ENCODE measurements at places on chromosomes 5 and 9.
A peak's percentile ranks its signal among the peaks of the same experiment; 100 is the strongest.

GRCh38 chr5:138054847-138055558 lies 22.1 kb upstream of the FAM13B start:
- DNase-seq = no peak

GRCh38 chr9:14312719-14313377 lies 1.1 kb downstream of the NFIB start:
- no peak for DNase-seq

DNA sequence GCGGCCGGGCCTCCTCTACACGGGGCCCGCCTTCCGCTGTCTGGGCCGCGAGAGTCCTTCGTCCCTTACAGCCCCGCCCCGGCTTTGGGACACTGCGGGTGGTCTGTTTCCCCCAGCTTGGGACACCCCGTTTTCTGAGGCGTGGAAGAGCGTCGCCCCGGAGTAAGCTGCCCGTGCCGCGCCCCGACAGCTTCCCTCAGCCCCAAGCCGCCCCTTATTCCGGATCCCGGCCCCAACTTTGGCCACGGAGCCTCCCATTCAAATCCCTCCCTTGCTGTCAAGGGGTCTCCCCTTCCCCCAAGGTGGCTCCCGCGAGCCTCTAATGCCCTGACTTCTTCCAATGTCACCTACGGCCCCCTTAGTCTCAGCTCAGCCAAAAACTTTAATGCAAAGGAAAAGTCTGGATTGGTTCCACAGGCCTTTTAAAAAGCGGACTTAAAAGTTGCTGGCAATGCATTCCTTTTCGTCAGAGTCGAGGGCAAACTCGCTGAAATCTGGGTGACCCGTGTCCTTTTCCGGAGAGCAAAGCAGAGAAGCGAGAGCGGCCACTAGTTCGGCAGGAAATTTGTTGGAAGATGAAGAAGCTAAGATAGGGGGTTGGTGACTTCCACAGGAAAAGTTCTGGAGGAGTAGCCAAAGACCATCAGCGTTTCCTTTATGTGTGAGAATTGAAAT lies 19.8 kb downstream of the EXOSC2 start:
- DNase-seq = peak; percentile 58

- DNase-seq = no peak
Observed at GRCh38 chr9:101999441-101999840, 261.0 kb upstream of the GRIN3A start.

DNA sequence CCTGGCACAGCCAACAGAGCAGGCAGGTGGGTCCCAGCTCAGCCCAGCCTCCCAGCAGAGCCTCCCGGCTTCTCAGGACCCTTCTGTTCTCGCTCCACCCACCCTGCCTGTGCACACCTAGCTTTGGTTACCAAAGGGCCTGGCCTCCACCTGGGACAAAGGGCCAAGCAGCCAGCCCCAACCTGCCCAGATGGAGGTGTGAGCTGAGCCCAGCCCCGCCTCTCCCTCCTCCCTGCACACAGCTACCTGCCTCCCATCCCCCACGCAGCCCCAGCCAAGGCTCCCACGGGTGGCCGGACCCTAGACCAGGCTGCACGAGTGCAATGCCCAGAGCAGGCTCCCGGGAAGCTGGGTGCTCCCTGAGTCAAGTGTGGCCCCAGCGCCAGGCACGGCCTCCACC lies 5.6 kb downstream of the TPRN start:
- DNase-seq = no peak

- DNase-seq = no peak
Observed at GRCh38 chr5:172430354-172430753, 24.0 kb downstream of the SH3PXD2B start.

DNA sequence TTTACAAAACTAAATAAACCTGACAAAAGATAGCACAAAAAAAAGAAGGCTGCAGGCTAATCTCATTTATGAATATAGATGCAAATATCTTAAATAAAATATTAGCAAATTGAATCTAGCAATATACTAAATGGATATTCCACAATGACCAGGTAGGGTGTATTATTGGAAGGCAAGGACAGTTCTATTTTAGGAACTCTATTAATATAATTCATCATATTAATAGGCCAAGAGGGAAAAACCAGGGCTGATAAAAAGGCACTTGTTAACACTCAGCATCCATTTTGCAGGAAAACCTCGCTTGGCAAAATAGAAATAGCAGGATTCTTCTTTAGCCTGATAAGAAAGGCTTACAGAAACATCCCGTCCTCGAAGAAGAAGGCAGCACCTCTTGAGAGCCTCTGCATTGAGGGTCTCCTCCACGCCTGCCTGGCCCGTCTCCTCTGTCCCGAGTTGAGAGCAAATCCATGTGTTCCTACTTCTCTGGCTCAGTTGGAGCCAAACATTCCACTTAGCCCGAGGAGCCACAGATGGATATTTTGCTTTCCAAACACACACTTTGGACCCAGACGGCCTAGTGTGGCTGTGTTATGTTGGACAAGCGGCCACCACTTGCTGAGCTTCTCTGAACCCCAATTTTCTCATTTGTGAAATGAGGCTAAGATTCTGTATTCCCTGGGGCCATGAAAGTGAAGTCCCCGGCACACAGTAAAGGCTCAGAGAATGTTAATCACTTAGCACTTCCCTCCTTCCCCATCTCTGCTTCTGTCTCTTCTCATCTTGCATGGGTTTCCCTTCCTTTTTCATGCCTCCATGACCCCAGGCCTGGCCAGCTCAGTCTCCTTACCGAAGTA lies 181.8 kb upstream of the MVB12B start:
- peak; percentile 15 for DNase-seq

GRCh38 chr9:110842986-110843385 lies 174.4 kb downstream of the MUSK start:
- no peak for DNase-seq

GRCh38 chr5:127754706-127755105 lies 51.5 kb downstream of the CCDC192 start:
- no peak for DNase-seq

GRCh38 chr5:143440448-143441115 lies 37.1 kb upstream of the NR3C1 start:
- DNase-seq = no peak

DNA sequence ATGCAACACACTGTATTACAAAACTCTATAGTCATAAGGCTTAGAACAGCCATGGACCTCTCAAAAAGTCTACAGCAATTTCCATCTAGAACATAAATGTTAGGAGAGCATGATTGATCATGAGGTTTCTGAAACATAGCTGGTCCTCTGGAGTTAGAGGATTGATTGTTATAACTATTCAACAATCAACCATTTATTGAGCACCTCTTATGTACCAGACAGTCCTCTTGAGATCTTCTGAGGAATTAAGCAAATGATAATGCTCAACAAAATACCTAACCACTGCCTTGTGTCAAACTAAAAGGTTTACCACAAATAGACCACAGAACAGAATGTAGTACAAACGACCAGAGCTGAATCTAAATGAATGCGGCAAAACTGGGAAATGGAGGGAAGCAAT lies 3.4 kb upstream of the AGTPBP1 start:
- DNase-seq = no peak

- peak; percentile 57 for DNase-seq
Observed at GRCh38 chr9:128882677-128883603, 1.0 kb downstream of the LRRC8A start.

- no peak for DNase-seq
Observed at GRCh38 chr5:89929173-89929572, 480.4 kb downstream of the CETN3 start.

DNA sequence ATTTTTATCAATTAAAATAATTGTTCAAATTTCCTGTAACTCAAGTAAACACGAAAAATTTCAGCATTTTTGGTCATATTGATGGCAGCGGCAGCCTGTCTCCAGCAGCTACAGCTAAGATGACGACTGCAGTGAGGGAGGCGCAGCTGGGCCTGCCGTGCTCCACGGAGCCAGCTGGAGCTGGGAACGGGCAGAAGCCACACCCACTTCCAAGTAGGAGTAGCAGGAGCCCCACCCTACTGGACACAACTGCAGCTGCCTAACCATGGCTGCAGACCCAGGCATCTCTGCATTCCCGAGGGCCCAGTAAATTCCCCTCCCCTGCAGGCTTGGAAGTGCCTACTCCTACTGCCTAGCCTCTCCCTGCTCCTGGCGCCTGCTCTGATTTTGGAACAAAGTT lies 2031.7 kb downstream of the EFNA5 start:
- DNase-seq = no peak

GRCh38 chr9:264231-264630 lies 49.6 kb downstream of the DOCK8 start:
- no peak for DNase-seq

GRCh38 chr5:8381972-8382371 lies 513.0 kb downstream of the MTRR start:
- DNase-seq = no peak

DNA sequence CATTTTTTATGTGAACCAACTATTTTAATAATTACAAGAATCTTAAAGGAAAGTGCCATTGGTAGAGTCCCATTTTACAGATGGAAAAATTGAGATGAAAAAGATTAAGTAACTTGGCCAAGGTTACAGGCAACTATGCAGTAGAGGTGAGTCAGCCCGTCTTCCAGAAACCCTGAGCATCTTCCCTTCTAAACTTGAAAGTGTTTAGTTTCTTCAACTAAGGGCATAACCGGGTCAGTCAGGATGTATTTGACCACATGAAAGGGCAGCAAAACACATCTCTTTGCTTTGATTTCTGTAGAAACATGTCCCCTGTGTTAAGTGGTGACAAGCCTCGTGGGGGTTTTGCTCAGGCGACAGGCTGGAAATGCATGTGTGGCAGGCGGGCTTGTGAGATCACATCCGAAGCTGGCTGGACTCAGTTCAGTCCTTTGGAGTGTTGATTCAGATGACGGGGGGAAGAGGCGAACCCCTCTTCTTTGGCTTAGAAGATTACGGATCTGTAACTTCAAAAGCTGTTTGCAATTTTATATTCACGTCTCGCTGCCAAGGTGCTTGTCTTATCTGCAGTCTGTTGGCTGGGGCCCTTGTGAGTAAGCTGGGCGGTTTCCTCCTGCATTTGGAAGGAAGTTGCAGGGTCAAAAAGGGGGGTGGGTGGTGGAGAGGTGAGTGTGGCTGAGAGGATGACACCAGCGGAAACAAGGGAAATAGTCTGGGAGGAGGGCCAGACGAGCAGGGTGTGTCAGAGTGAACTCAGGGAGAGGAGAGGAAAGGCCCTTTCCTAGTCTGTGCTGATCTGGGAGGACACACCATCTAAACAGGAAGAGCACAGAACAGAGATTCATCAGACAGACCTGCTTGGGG lies 78.9 kb upstream of the RPS23 start:
- peak; percentile 72 for DNase-seq

- peak; percentile 31 for DNase-seq
Observed at GRCh38 chr9:133375116-133375723, 640 bp downstream of the SURF4 start.

DNA sequence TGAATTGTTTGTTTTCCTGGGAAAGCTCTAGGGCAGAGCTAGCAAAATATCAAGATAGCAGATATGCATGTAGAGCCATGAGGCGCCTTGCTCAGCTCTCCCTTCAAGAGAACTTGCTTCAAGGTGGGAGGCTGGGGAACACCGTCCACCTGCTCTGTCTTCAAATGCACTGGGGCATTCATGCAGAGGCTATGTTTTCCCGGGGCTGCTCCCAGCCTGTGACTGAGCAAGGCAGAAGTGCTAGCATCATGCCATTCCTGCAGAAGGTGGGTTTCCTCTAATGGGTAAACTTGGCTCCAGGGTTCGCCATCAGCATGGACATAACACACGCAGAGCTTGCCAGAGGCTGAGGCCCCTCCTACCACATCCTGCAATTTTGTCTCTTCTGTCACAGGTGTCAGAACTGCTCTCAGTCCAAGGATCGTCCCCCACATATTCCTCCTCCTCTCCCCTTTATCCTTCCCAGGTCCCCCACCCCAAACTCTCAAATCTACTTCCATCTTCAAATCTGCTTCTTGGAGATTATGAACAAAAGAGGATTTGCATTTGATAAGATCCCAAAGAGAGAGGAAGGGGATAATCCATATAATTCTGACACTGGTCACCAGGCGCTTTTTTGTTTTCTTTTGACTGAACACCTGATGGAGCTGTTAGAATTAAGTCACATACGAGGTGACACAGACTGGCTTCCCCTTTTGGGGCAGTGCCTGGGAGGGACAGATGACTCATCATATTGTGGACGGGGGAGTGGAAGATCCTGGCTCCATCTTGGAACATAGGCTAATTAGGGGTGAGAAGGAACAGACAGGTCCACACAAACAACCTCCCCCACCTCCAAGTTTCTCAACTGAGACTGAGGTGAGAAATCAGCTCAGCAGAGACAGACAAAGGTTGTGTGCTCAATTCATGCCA lies 85.0 kb upstream of the TAF11L2 start:
- no peak for DNase-seq

GRCh38 chr5:14445576-14446290 lies 135.9 kb upstream of the OTULINL start:
- DNase-seq = no peak

- no peak for DNase-seq
Observed at GRCh38 chr9:131386281-131386680, 7.6 kb upstream of the PRRC2B start.

- DNase-seq = no peak
Observed at GRCh38 chr9:130623466-130623865, 40.9 kb upstream of the PRDM12 start.

DNA sequence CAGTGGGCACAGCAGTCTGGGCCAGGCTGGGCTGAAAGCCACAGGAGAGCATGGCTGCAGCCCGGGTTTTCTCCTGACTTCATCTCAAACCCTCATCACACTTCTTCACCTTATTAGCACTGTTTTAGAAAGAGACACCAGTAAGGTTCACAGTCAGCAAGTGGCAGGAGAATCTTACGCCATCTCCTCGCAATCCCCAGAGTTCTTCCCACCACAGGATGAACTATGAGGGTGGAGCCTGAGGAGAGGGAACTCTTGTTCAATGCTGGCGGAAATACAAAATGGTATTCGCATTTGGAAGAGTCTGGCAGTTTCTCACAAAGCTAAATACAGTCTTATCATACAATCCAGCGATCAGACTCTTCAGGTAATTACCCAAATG lies 14.7 kb downstream of the BICD2 start:
- DNase-seq = no peak

GRCh38 chr9:136533775-136534157 lies 12.1 kb downstream of the NOTCH1 start:
- DNase-seq = peak; percentile 87

DNA sequence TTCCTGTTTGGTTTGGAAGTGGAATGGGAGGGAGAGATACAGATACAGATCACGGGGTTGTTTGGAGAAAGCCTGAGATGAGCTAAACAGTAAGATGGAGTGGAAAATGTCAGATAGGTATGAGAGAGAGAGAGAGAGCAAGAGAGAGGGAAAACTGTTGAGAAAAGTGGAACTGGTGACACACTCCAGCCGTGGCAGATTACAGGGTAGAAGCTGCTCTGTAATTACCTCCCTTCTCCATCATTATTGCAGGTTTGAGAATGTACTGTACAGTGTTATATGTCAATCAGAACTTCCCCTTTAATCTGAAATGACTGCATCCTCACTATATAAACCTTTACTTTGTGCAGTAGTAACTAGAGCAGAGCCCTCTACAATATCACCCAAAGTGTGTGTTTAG lies 74.5 kb upstream of the WWC1 start:
- DNase-seq = no peak

DNA sequence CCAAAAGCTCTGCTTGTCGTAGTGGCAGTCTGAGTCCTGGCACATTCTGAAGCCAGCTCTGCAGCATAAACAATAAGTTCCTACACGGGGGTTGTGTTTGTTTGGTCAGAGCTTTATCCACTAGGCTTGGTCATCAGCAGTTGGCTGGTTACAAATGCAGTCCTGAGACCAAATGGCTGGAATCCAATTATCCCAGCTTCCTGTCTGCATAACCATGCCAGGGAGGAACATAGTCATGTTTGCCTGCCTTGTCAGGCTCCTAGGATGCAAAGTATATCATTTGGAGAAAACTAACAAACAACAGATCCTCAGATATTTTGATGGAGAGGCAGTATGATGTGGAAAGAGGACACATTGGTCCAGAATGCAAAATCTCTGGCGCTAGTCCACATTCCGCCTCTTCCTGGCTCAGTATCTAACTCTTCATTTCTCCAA lies 85.8 kb downstream of the FBXO38 start:
- no peak for DNase-seq
